Caco-2 (cell line): ENCODE measurements at places on chromosomes 13 and 19. TPM values are rescaled to one million over a fixed set of nuclear protein-coding genes. Genes with fewer than 3 reads are reported as not detected.
A peak's percentile ranks its signal among the peaks of the same experiment; 100 is the strongest.

DNA sequence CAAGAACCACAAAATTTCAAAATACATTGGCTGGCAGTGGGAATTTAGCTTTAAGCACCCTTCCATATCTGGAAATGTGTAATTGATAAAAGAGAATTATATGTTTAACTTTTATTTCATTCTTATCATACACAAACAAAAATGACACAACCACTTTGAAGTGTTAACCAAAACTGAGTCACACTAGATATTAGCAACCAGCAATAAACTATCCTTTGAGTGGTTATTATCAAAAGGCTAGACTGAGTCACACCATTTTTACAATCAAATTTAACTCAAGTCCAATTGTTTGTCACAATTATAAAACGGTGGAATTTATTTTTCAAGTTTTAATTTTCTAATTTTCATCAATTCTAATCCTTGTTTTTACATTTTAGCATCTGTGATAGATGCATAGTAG is 121.7 kb downstream of the LIG4 start:
- H3K27ac ChIP-seq, result no peak overlapping the region
- no peaks in the 10 kb centered on the region for H3K27me3 ChIP-seq
- no peaks in the 10 kb centered on the region for H3K36me3 ChIP-seq
- no peak overlapping the region for H3K4me3 ChIP-seq
- no peaks in the 10 kb centered on the region; the same call in 1 of the 2 replicates for H3K4me1 ChIP-seq
- no peak for DNase-seq

DNA sequence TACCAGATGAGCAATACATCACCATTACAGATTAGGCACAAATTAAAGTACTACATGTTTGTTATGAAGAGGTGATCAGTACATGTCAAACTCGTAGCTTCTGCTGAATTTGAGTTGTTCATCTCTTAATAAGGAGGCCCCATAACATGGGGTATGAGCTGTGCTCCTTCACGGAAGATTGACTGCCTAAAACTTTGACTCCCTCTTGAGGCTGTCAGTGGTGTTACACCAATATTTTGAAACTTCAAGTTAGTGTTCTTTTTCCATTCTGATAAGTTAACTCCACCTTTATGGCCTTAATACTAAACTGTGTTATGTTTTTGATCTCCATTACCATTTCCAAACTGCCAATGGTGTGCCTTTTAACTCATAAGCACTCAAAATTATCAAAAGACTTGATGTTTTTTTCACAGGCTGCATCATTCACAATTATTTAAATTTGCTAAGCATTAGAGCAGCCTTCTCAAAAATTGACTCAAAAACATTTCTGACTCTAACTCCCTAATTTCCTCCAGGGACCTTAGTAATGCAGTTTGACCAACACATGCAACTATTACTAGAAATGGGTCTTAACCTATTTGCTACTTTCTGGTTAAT is 1591.5 kb downstream of the PCDH9 start:
- no peak for DNase-seq
- no peaks in the 10 kb centered on the region for H3K27me3 ChIP-seq
- peaks cover 2% of the 10 kb centered on the region; the same call in 1 of the 2 replicates for H3K4me1 ChIP-seq
- H3K27ac ChIP-seq, result no peak overlapping the region
- H3K4me3 ChIP-seq, result no peak overlapping the region

DNA sequence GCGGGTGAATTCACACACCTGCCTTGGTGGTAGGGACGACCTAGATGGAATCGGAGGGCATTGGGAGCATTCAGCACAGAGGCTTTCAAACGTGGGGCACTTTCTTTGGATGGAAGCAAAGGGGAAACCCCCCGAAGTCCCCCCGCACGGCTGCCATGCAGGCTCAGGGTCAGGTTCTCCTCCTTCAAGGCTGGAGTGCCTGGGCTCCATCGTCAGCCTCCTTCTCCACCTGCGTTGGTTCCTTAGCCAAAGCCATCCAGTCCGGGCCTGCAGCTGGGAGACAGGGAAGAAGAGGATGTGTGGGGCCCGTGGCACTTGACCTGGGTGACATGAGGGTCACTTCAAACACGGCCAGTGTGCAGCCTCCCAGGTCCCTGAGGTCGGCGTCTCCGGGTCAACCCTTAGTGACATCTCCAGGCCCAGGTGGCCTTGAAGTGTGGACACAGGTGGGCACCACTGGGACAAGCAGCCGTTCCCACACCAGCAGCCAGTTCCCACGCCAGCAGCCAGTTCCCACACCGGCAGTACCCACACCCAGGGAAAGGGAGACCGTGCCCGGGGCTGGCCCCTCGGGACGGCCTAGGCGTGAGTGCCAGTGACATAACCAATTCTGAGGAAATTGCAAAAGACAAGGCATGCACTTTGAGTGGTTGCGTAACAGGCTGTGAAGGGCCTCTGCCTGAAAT is 116.0 kb downstream of the SOX1 start:
- H3K4me1 ChIP-seq, result no peaks in the 10 kb centered on the region
- no peaks in the 10 kb centered on the region for H3K36me3 ChIP-seq
- no peak overlapping the region for H3K27ac ChIP-seq
- no peak for DNase-seq
- no peak overlapping the region for H3K4me3 ChIP-seq
- no peaks in the 10 kb centered on the region for H3K27me3 ChIP-seq

- no peak for DNase-seq
- no peaks in the 10 kb centered on the region for H3K36me3 ChIP-seq
These were observed 741 bp upstream of the CADM4 start for GRCh38 chr19:43640424-43640757.

DNA sequence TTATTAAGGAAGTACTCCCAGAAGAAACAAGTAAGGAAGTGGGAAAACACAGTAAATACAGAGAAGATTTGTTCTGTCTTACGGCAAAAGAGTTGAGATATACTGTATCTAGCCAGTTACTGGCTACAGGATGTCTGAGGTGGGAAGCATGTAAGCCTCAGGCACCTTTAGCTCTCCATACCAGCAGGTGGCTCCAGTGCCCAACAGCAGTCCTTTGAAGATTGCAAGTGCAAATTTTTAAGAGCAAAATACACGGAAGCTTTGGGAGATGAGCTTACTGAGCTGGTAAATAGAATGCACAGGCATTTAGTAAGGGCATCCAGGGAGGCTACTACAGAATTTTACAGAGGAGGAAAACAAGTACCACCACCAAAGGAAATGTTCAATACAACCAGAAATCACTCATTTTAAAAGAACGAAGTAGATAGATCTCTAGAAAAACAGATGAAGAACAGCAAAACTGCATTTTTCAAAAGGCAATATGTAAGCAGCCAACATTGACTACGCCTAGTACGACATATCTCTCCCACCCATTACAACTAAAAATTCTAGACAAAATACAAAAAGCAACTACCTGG is 57.9 kb upstream of the VSTM2B start:
- H3K4me1 ChIP-seq, result no peaks in the 10 kb centered on the region
- DNase-seq, result peak; percentile 58
- no peak overlapping the region for H3K4me3 ChIP-seq
- H3K27me3 ChIP-seq, result no peaks in the 10 kb centered on the region
- no peak overlapping the region for H3K27ac ChIP-seq

DNA sequence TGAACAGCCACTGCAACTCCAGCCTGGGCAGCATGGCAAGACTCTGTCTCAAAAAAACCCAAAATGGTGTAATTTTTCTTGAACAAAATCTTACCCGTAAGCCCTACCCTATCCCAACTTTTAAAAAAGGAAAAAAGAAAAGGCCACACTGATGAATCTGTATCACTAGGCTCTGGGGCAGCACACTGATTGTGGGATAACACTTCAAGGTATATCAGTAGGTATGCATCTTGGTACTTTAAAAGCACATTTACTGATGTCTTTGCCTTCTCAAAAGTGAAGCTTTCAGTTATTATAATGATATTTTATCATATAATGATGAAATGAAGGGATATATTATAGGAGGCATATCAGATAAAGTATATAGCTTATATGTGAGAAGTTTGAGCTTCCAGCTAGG is 24.3 kb downstream of the ZNF112 start:
- no peak overlapping the region for H3K4me3 ChIP-seq
- H3K27me3 ChIP-seq, result no peaks in the 10 kb centered on the region
- peaks cover 4% of the 10 kb centered on the region for H3K36me3 ChIP-seq
- no peaks in the 10 kb centered on the region for H3K4me1 ChIP-seq

DNA sequence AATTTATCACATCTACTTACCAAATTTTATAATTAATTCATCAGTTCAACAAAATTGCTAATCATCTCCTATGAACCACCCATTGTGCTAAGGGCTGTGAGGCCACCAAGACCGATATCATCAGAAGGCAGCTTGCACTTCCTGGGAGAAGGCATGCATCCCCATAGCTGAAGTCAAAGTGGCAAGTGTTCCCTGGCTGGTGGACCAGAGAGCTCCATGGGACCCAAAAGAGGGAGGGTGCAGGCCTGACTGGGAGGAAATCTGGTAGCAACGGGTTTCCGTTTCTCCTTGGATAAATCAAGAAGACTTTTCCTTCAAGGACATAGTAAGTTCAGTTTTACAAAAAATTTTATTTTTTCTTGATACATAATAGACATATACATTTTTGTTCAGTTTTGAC is 325.2 kb downstream of the FGF9 start:
- no peaks in the 10 kb centered on the region for H3K36me3 ChIP-seq
- no peaks in the 10 kb centered on the region for H3K4me1 ChIP-seq
- H3K27me3 ChIP-seq, result no peaks in the 10 kb centered on the region
- H3K27ac ChIP-seq, result no peak overlapping the region
- DNase-seq, result no peak

The ATXN8OS gene
- not detected in 2 replicates for total RNA-seq

The CYP2B6 gene
- total RNA-seq, result 0.32 and 0.37 TPM in 2 replicates

The GAPDHS gene
- total RNA-seq, result not detected in 2 replicates
